ENCODE measurements at places on chromosomes 5 and 9.

DNA sequence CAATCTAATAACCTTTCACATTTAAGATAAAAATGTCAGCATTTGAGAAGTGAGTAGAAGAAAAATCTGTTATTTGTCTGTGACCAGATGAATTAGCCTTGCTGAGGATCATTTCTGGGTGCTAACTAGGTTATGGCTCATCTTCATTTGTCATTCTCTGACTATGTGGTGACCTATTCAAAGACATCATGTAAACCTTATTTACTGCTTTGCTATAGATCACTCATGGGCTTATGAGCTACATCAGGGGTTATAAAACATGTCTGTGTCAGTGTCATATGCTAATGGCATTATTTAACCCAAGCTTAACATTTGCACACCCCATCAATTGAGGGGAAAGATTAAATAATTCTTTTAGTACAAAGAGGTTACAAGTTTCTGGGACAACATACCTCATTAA, 555.5 kb upstream of the CYLC2 start:
- DNase-seq = no peak

GRCh38 chr5:42555010-42555409, 131.8 kb downstream of the GHR start:
- no peak for DNase-seq

- no peak for DNase-seq
These were observed 215.1 kb downstream of the C9orf50 start for GRCh38 chr9:129405827-129406213.

DNA sequence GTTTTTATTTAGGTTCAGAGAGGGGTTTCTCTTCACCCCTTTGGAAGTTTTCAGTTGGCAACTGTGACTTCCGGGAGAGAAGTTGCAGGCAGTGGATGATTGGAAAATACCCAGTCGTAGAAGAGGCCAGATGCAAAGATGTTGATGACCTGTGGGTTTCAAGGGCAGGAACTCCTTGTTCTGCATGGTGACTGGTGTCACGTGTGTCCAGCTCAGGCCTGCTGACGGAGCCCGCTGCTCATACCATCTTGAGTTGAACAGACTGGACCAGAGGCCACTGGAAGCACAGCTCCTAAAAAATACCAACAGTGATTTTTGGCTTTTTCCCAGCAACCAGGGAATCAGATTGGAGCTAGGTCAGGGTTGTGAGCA, 243.9 kb upstream of the KLF4 start:
- DNase-seq = no peak

DNA sequence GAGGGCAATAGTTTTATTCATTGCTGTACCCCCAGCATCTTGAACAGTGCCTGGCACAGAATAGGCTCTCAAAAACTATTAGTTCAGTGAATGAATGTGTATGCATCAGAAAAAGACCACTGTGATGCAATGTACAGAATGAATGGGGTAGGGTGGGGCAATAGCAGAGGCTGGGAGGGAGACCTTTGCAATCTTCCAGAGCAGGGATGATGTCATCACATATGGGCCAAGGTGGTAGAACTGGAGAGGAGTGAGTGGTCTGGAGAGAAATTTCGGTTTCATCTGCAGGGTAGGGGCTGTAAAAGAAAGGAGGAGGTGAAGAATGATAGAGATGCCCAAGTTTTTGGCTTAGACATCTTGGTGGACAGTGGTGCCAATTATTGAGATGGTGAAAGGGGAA, 23.4 kb upstream of the ARAP3 start:
- DNase-seq = no peak
